ENCODE measurements at places on chromosomes 1 and 21. TPM values are rescaled to one million over a fixed set of nuclear protein-coding genes. Genes with fewer than 3 reads are reported as not detected.

The PLA2G2F gene
- not detected for total RNA-seq

The RAVER2 gene
- total RNA-seq: 17.2 TPM

The PPM1J gene
- total RNA-seq: 17.5 TPM

The GJA5 gene
- 2.8 TPM for total RNA-seq

The TIAM1 gene
- total RNA-seq: 30.7 TPM

The FOXJ3 gene
- total RNA-seq: 48.6 TPM

The CYP4X1 gene
- 1.3 TPM for total RNA-seq

The GJB3 gene
- 1.1 TPM for total RNA-seq

The RPAP2 gene
- 27.5 TPM for total RNA-seq

The PAQR6 gene
- 7.1 TPM for total RNA-seq

The LAD1 gene
- 30.5 TPM for total RNA-seq

The OR10J1 gene
- total RNA-seq: not detected

DNA sequence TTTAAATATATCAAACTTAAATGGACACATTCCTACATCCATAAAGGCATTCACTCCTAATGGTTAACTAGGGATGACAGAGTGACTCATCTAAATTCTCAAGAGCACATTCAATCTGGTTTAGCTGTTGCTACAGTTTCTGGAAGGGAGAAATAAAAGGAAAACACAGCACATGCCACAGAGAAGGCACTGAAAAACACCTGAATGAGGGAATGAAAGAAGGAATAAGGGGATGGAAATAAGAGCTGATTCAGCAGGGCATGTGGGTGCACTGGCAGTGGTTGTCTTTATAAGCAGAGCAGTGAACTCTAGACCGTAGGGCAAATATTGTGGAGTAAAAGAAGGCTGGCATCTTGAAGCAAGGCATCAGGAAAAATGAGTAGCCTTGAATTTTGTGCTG is 79.3 kb downstream of the LHX4 start:
- no peak for DNase-seq

- no peak for DNase-seq
Measured at GRCh38 chr1:214448536-214448935, 102.9 kb downstream of the PTPN14 start.

DNA sequence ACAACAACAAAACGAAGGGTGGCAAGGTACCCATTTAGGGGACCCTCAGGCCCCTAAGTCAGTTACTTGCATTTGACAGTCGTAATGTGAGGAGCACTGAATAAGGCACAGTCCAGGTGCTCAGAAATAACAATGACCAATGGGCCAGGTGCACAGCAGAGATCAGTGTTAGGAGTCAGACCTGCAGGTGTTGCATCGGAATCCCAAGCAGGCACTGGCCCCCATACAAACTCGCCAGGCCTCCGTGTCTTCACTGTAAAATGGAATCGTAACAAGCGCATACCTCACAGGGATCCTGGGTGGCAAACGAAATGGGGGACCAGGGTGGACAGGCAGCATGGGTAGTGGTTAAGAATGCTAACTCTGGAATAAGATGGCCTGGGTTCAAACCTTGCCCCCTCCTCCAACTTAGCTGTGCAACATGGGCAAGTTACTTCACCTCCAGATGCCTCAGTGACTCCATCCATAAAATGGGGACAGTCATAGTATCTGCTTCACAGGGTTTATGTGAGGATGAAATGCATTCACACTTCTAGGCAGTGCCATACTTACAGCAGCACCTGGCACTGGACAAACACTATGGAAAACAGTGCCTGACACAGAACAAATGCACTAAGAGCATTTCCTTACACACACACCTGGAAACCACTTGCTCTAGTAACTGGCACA is 20.2 kb downstream of the RCAN1 start:
- DNase-seq: peak; percentile 31

DNA sequence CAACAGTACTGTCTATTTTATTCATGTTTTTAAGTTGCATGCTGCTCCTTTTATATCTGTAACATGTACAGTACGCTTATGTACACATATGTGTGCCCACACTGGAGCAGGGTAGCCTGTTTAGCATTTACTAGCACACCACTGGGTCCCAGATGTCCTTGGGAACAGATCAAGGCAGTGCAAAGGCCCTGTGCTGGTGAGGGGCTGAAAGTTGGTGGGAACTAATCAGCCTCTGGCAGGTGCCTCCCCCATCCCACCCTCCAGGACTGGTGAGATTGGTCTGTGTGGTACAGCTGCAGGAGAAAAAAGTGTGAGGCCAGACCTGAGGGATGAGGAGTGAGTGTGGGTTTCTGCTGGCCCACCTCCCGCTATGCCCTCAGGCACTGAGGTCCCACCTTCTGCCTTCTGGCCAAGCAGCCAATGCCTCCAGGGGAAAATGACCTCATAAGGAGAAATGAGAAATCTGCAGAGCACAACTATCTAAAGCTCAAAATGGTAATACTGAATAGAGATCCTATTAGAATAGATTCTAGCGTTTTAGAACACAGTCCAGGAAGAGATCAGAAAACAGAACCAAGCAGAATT is 58.9 kb downstream of the POFUT2 start:
- DNase-seq: no peak

- DNase-seq: no peak
Measured at GRCh38 chr1:201377611-201378092, at the start of gene TNNT2. Gene TNNT2, minus strand, starts transcription at chr1:201377680. Its CDS starts 4,426 bp downstream, at chr1:201373254.

GRCh38 chr1:22295856-22296255 is 153.0 kb upstream of the WNT4 start:
- peak; percentile 8 for DNase-seq

GRCh38 chr21:35896060-35896459 is 164.3 kb downstream of the SETD4 start:
- DNase-seq: no peak

GRCh38 chr1:96538883-96539282 is 182.7 kb upstream of the PTBP2 start:
- no peak for DNase-seq

- no peak for DNase-seq
Measured at GRCh38 chr1:32702599-32703478, at the start of gene SYNC. Gene SYNC, minus strand, starts transcription at chr1:32702770. Its CDS starts 110 bp downstream, at chr1:32702660.

- DNase-seq: no peak
Measured at GRCh38 chr1:214579183-214579582, 23.8 kb upstream of the CENPF start.

- no peak for DNase-seq
Measured at GRCh38 chr1:27872059-27872801, at the start of gene THEMIS2. Gene THEMIS2, plus strand, starts transcription at chr1:27872544. Its CDS starts 28 bp downstream, at chr1:27872572.

GRCh38 chr1:220527279-220527907 is 543 bp upstream of the MARK1 start:
- DNase-seq: peak; percentile 58

DNA sequence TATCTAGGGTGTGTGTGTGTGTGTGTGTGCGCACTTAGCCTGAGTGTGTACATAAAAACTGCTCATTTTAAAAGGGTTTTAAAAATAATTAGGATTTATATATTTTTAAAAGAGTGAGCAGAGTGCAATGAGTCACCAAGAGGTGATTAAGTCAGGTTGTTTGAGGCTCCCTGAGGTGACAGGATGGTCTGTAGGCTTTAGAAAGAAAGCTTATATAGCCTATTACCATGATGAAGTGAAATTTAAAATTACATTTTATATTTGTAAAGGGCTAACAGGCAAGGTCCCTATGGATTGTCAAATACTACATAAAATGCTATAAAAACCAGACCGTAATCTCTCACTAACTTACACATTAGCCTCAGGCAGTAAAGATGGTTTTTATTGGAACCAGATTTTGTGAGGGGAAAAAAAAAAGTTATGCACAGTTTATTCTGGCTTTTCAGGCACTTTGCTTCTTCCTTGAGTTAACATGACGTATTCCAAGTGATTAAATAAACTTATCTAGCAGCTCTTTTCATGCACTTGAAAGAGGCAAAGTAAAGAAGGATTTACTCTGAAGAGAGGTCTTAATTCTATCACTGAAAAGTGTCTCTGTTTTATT is 711.7 kb upstream of the PTBP2 start:
- no peak for DNase-seq

GRCh38 chr21:21713651-21714180 is 715.5 kb downstream of the NCAM2 start:
- DNase-seq: no peak

DNA sequence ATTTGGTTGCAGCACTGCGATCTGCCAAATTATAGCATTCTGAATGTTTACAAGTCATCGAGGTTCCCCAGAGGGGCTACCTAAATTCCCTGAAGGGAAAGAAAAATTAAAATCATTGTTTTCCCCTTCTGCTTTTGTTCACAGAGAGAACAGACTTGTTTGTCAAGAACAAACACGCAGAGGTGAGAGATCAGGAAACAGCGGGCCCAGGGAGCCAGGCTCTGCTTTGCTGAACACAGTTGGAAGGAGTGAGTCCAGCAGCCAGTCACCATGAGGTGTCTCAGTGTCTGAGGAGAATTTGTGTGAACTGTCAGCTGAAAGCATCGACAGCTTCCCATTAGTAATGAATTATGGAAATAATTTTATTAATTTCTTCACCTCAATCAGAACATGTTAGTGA is 52.5 kb downstream of the RWDD3 start:
- no peak for DNase-seq

GRCh38 chr1:68429233-68429808 is 20.4 kb downstream of the RPE65 start:
- DNase-seq: no peak

GRCh38 chr1:147891088-147891487 is 11.5 kb upstream of the GJA8 start:
- DNase-seq: no peak

DNA sequence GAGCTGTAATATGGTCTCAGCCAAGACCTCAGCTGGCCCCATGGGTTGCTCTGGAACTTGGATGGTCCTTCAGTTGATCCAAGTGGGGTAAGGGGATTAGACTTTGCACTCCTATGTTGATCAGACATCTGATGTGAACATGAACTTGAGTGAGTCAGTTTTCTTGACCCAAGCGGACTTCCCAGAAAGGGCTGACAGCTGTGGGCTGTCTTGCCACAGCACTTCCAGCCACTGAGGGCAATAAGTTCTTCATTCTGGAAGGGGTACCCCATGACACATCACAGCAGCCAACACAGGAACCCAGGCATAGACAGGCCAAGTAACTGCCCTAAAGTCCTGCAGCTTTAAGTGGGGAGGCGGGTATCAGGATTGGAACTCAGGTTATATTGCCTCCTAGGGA is 93.9 kb upstream of the USP24 start:
- DNase-seq: no peak

- no peak for DNase-seq
Measured at GRCh38 chr1:97457446-97458089, 463.3 kb downstream of the DPYD start.

DNA sequence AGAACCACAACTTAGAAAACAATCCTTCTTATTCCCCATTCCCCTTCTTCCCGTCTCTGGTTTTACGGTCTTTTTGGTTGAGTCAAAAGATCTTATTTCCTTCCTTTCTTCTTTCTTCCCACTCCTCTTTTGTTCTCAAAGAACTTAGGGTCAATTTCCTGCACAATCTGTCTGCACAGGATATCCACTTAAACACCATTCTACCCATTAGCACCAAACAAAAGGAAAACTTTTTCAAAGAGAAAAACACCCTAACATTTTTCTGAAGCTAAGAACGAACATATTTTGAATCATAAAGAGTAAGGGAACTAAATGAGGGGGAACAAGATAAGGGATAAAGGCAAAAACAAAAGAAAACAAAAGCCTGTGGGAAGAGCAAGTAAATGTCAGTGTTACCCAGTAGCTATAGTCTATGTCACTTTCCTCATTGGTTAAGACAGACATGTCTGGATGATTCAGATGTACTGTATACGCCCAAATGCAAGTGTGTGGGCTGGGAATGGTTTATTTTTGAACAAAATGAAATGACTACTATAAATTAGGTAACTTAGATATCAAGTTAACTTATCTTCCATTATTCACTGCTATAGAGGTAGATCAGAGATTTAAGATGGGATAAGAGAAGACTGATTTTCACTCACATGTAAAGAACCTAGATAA is 59.9 kb downstream of the TOR3A start:
- no peak for DNase-seq

DNA sequence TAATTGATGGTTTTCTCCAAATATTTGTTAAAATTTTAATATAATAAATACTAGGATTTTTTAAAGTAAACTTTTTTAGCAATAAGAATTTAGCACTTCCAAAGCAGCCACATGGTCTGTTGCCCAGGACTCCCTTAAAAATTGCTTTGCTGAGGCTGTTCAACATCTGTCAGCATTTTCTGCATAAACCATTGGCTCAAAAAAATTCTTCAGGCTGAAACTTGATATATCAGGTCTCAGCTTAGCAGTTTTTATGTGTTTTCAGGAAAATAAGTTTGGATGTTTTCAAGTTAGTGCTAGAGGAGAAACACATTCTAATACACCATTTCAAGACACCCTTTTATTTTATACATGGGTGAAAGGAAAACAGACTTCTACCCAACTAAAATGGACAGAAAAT is 69.1 kb upstream of the C1orf105 start:
- no peak for DNase-seq

- no peak for DNase-seq
Measured at GRCh38 chr21:42161401-42161955, 57.5 kb upstream of the ABCG1 start.

DNA sequence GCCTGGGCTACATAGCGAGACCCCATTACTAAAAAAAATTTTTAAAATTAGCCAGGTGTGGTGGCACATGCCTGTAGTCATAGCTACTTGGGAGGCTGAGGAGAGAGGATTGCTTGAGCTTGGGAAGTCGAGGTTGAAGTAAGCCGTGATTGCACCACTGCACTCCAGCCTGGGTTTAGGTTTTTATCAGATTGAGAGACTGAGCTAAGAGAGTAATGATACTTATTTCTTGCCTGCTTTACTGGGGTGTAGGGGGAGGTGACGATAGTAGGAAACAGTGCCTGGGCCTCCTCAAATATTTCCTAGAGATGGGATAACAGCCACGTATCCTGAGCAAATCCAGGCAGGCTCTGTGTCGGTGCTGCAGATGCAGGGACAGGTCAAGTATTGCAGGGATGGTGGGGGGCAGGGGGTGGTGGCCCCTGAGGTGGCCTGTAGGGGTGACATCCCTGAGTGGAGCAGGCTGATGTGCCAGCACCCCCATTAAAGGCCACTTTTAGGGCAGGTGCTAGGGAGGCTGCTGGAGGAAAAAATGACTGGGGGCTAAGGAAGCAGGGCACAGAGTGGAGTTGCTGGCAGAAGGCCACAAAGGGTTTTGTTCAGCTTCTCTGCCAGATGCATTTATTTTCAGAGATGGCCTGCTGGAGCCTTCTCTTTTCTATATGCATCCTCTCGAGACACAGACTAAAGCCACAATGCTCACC is 130.5 kb downstream of the RHOU start:
- DNase-seq: no peak

DNA sequence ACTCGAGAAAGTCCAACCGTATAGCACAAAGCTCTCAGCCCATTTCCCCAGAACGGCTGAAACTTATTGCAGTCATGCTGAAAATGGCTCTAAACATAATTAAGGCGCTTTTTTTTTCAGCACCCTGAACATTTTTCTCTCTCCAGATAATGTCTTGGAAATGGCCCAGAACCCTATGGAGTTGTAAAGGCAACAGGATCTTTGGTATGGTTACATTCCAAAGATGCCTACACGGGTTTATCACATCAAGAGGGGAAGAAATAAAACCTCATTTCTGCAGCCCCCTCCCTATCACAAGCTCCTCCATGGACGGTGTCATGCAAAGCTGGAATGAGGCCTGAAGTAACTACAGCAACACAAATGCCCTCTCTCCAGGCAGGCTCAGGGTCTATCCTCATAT is 126.4 kb upstream of the GALNT2 start:
- DNase-seq: no peak

- no peak for DNase-seq
Measured at GRCh38 chr1:197284325-197284724, 16.3 kb downstream of the CRB1 start.
